ENCODE measurements at places on chromosomes 1 and 21.
A peak's percentile ranks its signal among the peaks of the same experiment; 100 is the strongest.

DNA sequence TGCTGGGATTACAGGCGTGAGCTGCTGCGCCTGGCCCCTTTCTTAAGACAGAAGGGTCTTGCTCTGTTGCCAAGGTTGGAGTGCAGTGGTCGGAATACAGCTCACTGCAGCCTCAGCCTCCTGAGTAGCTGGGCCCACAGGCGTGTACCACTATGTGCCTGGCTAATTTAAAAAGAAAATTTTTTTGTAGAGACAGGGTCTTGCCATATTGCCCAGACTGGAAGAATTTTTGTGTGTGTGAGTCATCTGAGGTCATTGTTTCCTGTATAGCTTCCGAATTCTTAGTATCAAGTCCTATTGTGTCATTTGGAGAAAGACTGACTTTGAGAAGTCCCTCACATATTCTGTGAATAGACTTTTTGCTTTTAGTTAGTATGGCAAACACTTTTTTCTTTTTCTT, 4.7 kb downstream of the SZRD1 start:
- peak; percentile 80 for DNase-seq

DNA sequence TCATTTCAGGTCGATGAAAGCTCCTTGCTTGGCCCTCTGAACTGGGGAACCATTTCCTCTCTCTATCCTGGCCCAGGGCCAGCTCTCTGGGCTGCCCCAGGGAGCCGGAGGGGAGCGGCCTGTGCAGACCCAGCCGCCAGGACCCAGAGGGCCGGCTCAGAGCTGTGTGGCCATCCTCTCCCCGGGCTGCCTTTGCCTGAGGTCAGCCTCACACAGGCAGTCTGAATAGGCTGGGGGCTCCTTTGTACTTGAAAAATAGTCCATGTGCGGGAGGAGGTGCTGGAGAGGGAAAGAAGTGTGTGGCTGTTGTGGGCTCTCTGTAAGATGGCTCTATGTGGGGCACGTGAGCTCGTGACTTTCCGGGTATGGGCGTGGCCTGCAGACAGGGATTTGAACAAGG, 275.1 kb upstream of the VAMP3 start:
- no peak for DNase-seq

GRCh38 chr1:167533851-167534300, 15.5 kb upstream of the CD247 start:
- DNase-seq, result peak; percentile 71

DNA sequence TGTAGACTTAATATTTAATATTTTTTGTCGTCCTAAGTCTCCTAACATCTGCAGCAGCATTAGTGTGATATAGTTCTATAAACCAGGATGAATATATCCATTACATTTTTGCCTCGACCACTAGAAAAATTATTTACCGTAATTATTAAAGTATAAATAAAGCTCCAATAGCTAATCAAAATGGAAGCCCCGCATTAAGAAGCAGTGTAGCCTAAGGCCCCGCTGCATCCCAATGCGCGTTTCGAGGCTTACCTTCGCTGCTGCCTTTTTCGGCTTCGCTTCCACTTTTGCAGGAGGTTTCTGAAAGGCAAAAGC, 891 bp downstream of the HMGN1 start:
- peak; percentile 40 for DNase-seq

Measured in suppressor macrophage treated with lipopolysaccharide for 4 hours (primary cell).